ENCODE measurements at places on chromosomes 13 and 19. TPM values are rescaled to one million over a fixed set of nuclear protein-coding genes. Genes with fewer than 3 reads are reported as not detected.

DNA sequence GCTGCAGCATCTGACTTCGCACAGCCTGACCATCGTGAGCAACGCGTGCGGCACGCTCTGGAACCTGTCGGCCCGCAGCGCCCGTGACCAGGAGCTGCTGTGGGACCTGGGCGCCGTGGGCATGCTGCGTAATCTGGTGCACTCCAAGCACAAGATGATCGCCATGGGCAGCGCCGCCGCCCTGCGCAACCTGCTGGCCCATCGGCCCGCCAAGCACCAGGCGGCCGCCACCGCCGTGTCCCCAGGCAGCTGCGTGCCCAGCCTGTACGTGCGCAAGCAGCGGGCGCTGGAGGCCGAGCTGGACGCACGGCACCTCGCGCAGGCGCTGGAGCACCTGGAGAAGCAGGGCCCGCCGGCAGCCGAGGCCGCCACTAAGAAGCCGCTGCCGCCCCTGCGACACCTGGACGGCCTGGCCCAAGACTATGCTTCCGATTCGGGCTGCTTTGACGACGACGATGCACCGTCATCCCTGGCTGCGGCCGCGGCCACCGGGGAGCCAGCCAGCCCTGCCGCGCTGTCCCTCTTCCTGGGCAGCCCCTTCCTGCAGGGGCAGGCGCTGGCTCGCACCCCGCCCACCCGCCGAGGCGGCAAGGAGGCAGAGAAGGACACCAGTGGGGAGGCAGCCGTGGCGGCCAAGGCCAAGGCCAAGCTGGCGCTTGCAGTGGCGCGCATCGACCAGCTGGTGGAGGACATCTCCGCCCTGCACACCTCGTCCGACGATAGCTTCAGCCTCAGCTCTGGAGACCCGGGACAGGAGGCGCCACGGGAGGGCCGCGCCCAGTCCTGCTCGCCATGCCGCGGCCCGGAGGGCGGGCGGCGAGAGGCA is 13.6 kb downstream of the C19orf25 start:
- DNase-seq = no peak

Gene MISP3
- 0.80 TPM for total RNA-seq

Gene SIGLEC11
- not detected for total RNA-seq

Gene OR7C1
- not detected for total RNA-seq

GRCh38 chr13:26022538-26023292 is 29.1 kb downstream of the SHISA2 start:
- DNase-seq = peak; percentile 78

GRCh38 chr13:109715902-109716301 is 70.5 kb downstream of the IRS2 start:
- DNase-seq = peak; percentile 16

- no peak for DNase-seq
These were observed 183.6 kb upstream of the EDNRB start for GRCh38 chr13:78102121-78102677.

DNA sequence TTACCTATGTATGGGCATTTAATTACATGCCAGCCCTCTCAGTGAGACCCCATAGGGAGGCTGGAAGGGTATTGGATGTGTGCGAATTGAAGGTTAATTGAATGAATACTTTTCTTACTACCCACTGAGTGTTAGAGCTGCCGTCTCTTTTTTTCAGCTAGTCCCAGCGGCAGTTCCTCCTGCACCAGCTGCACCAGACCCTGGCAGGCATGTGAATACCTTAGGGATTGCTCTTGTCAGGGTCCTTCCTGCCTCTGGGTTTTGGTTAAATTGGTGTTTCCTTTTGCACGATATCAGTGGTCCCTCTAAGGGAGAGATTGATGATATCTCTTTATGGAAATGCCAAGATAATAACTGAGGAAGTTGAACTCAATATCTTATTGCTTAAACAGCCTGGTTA is 9.8 kb upstream of the CXCL17 start:
- DNase-seq = no peak

GRCh38 chr19:52748336-52748950 is 13.6 kb upstream of the ZNF611 start:
- no peak for DNase-seq

GRCh38 chr13:35630551-35631275 is 154.2 kb upstream of the MAB21L1 start:
- DNase-seq = peak; percentile 27

GRCh38 chr13:34356686-34357434 is 538.9 kb downstream of the RFC3 start:
- no peak for DNase-seq

DNA sequence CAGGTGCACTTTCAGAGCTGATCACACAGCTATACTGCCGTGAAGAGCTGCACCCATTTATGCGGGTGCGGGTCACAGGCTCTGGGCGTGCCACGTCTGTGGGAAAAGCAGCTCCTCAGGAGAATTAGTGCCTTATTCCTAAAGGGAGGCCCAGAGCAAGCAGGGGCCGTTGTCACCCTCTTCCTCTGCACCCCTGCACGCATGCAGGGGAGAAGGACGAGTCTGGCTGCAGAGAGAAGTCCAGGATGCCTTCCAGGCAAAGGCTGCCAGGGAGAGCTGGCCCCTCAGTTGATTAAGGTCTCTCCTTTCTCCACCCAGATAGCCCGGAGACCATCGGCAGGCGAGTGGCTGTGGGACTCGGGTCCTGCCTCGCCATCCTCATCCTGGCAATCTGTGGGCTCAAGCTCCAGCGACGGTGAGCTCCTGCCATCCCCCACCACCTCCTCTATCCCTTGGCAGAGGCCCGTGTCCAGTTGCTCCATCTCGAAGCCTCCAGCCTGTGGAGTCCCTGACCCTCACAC is 3.1 kb upstream of the FFAR1 start:
- no peak for DNase-seq

GRCh38 chr13:48165727-48166126 is 67.3 kb upstream of the ITM2B start:
- DNase-seq = no peak

Gene BRSK1
- total RNA-seq = 16.1 TPM

- no peak for DNase-seq
These were observed 335.6 kb downstream of the RBM26 start for GRCh38 chr13:79070343-79070974.

Gene SRRM5
- 0.12 TPM for total RNA-seq

DNA sequence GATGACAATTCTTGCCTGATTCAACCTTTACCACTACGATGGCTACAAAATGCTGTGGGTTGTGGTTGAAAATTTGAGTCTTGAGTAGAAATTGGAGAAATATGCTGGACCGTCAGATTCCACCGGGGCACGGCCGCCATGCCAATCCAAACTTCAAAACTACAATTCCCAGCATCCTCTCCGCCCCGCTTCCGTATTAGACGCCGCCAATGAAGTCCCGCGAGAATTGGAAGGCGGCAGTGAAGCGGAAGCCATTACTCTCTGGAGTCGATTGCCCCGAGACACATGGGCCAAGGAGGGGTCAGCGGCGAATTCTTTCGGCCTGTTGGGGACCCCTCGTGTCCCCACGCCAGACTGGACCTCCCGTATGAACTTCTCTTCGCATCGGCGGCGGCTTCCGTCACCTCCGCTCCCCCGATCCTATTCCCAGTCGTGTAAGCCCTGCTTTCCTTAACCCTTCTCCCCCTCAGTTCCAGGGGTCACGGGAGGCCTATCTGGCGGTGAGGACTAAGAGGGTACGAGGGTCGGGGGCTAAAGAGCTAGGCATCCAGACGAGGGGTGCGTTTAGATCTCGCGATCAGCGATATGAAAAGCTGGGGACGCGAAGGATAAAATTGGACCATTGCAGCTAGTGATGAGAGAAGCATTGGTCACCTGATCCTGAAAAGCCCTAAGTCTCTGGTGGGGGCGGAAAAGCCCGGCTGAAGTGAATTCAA is at the start of gene ZNF317:
Gene ZNF317 (plus strand): TSS at position 239 of the 716 bp plus-strand sequence. CDS start 15,620 bp downstream, outside the sequence.
- peak; percentile 41 for DNase-seq

Gene KLK3
- not detected for total RNA-seq

DNA sequence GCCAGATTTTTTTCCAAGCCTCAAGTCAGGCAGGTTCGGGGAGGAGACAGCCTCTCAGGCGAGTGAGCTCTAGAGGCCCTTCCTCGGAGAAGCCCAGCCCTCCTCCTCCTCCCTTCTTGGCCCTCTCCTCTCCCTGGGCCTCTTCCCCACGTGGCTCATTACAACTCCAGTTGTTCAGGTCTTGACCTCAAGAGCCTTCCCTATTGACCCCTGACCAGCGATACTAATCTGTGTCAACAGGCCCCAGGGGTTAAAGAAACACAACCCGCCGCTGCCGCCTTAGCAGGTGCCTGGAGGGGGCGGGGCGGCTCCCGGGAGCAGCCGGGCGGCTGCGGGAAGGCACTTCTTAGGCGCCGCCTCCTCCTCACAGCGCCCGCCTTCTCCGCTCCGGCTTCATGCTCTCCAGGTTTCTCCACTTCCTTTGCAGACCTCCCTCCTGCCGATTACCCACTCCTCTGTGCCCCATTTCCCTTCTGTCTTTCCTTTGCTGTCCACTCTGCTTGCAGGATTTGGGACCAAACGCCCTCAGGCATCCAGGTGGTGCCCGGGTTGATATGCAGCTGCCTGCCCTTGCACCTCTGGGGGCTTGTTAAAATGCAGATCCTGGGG is 51.0 kb downstream of the LYL1 start:
- DNase-seq = no peak

Gene CTXN1
- 42.8 TPM for total RNA-seq

GRCh38 chr13:44120043-44120442 is 240.3 kb downstream of the LACC1 start:
- no peak for DNase-seq

Gene CD79A
- not detected for total RNA-seq

DNA sequence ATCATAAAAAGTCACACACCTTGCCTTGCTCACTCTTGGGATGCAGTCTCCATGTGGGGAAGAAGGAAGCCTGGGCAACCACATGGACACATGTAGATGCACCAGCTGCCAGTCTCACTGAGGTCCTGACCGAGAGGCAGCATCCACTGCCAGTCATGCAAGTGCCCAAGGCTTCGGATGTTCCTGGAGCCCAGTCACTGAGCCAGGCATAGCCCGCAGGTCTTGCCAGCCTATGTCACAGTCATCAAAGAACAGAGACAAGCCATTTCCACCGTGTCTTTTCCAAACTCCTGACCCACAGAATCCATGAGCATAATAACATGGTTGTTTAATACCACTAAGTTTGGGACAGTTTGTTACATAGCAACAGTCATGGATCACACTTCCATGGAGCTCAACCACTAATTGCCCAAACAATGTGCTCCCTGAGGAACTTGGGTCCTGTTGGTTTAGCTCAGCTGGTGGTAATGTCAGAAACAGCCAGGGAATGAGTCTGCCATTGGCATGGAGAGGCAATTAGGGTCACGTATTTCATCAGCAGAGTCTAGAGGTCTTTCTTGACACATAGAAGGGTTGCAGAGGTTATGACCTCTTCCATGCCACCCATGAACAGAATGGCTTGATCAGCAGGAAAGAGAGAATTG is 21.5 kb downstream of the STARD13 start:
- peak; percentile 87 for DNase-seq

DNA sequence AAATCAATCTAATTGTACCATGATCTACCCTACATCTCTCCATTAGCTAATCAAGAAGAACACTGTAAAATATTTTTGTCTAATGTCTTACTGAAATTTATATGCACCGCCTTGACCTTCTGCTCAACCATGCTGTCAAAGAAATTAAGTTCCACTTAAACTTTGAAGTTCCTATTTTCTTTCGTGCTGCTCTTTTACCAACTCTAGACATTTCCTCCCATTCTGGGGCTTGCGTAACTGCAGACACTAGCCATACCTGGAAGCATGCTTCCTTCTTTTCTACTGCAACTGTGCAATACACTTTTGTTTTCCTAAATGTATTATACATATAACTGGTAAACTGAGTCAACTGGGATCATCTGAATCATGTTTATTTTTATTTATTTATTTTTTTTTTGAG is 8.5 kb upstream of the UBE2L5 start:
- no peak for DNase-seq

DNA sequence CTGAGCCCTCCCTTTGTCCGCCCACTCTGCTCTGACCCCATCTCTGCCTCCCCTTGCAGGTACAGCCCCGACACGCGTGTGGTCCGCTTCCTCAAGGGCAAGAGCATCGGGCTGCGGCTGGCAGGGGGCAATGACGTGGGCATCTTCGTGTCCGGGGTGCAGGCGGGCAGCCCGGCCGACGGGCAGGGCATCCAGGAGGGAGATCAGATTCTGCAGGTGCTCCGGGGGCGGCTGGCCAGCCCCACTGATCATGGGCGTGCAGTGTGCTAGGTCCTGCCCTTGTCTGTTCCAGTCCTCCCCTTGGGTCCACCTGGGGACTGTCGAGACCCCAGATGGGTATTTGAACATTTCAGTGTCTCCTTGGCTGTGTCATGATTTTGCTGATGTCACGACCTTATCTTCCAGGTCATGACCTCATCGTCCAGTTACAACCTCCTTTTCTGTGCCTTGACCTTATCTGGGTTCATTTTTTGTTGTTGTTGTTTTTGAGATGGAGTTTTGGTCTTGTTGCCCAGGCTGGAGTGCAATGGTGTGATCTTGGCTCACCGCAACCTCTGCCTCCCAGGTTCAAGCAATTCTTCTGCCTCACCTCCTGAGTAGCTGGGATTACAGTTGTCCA is 25.3 kb downstream of the APBA3 start:
- DNase-seq = no peak

DNA sequence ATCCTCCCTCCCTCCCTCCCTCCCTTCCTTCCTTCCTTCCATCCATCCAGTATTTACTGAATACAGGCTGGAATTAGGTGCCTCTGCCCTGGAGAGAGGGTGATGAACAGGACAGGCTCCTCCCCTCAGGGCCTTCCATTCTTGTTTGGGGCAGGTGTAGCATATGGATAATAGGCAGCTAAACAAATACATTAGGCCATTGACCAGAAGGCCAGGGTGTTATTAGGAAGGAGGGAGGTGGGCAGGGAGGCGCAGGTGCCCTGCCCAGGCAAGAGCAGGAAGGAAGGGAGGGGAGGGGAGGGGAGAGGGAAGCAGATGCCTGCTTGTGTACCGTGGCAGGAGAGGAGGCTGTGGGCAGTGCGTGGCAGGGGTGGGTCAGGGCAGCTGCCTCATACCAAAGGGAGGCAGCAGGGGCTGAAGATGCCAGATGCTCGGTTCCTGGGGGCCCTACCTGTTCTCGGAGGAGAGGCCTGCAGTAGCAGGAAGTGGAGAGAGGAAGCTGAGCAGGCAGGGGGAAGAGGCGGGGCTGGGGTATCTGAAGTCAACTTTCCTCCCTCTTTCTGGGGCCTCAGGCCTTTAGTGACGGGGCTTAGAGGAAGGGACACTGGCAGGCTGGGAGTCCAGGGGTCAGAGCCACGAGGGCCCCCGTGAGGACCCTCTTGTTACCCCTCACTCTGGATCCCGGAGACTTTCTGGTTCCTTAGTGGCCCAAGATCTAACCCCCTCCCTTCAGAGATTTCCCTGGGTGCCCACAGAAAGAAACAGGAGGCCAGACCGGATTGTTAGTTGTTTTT is at the start of gene RINL:
Gene RINL (minus strand): TSS at position 495 of the 794 bp plus-strand sequence. CDS start 1,533 bp downstream, outside the sequence.
- no peak for DNase-seq

Gene IFNL1
- not detected for total RNA-seq

- DNase-seq = no peak
These were observed 67.0 kb downstream of the NLRP5 start for GRCh38 chr19:56053596-56053995.

Gene NKG7
- not detected for total RNA-seq

DNA sequence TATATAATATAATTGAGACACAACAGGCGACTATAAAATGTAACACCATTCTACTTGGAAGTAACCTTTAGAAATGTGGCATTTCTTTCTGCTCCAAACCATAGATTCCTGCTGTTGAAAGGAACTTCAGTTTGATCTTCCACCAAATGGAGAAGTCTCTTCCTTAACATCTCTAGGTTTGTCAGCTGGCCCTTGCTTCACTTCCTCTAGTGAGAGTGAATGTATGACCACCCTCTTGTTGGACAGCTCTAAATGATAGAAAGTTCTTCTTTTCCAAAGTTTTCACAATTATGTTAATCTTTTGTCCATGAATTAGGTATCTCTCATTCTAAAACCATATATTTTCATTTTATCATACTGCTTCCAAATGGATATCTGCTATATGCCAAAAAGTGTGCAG is 13.8 kb upstream of the COG6 start:
- DNase-seq = no peak
